GM10248 (cell line): ENCODE measurements at places on chromosomes 4 and X.

DNA sequence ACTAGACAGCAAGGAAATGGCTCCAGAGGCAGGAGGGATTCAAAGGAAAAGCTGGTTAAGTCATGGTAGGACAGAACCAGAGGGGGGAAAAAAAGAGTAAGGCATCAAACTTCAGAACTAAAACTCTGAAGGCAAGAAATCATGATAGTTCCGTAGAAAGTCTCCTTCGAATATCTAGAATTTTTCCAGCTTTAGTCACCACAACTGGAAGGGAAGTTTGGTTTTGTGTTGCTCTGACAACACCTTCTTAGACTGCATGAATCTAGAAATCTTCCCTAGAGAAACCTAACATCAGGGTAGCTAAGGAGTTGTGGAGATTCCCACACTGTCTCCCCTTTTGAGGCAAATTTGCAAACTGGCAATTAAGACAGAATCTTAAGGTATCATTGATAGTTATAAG, 33.7 kb downstream of the AMMECR1 start:
- no peak for DNase-seq

- no peak for DNase-seq
Measured at GRCh38 chr4:80101071-80101791, 28.2 kb upstream of the ANTXR2 start.

GRCh38 chr4:64079316-64079715, 329.9 kb downstream of the TECRL start:
- no peak for DNase-seq

DNA sequence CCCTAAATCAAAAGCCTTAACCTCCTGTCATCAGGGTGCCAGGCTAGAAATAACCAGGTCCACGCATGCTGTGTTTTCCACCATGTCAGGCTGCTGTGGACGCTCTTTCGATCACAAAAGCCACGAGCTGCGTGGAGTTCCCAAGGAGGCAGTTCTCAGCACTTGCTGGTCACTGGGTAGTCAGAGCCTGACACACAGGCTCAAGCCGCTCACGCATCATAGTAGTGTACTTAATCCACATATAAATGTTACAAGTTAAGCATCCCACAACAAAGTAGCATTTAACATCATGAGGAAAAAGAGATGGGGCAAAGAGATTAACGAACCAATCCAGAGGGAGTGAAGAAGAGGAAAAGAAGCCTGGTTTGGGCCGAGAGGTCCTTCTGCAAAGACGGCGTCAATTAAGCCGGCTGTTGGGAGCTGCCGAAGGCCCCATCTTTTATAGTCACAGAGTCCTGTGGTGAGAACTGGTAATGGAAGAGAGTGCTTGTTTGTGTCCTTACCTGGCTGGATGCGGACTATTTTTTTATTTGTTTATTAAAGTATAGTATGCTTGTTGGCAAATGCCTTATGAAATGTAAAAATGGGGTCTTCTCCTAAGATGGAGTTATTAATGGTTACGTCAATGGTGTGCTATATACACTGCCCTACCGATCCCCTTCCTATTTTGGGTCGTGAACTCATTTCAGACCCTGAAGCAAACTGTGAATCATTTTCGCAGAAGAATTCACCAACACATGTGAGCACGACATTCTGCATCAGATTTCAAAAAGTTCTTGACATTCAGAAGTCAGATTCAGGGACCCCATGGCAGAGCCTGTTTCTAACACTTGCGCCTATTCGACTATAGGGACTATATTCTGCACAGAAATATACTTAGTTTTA, 675 bp downstream of the PRIMPOL start:
- DNase-seq, result no peak

GRCh38 chrX:55161581-55161980, 58.6 kb upstream of the PAGE5 start:
- no peak for DNase-seq

- no peak for DNase-seq
Measured at GRCh38 chr4:53021754-53022512, 159.8 kb downstream of the RASL11B start.

DNA sequence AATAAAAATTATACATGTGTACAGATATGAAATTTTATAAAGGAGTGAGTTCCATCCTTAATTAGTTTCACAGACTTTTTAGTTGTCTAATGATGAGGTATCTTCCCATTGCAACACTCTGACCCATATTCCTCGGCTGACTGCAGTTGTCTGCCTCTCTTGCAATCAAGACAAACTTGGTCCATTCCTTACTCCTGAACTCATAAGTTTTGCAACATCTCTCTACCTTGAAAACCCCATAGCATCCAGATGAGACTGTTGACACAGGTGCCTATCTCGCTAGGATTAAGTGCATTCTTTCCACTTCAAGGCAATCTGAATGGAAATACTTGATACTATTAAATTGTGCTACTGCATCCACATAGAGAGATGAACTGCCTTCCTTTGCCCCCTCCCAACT, 2.3 kb downstream of the XKRX start:
- DNase-seq, result no peak

DNA sequence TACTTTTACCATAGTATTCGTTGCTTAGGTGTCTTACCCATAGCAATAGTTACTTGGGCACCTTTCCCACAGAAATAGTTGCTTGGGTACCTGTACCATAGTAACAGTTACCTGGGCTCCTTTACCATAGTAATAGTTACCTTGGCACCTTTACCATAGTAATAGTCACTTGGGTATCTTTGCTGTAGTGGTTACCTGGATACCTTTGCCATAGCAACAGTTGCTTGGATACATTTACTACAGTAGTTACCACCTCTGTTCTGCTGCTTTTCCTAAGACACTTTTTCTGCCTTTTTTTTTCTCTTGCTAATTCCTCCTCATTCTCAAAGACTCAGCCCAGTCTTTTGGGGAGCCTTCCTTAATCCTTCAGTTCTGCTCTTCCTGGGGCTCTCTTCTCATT, 272.8 kb upstream of the PUDP start:
- no peak for DNase-seq
